Activated CD4-positive, alpha-beta T cell treated with anti-CD3 and anti-CD28 coated beads, Interleukin-2, Interleukin-4, amounts not matched to agents 100 ng/mL and 50 ng/mL, durations not matched to agents 16 hours and 8 hours (primary cell): ENCODE measurements at places on chromosomes 5 and 9.

GRCh38 chr9:137233143-137233980 is 2.7 kb downstream of the SLC34A3 start:
- no peak for DNase-seq

DNA sequence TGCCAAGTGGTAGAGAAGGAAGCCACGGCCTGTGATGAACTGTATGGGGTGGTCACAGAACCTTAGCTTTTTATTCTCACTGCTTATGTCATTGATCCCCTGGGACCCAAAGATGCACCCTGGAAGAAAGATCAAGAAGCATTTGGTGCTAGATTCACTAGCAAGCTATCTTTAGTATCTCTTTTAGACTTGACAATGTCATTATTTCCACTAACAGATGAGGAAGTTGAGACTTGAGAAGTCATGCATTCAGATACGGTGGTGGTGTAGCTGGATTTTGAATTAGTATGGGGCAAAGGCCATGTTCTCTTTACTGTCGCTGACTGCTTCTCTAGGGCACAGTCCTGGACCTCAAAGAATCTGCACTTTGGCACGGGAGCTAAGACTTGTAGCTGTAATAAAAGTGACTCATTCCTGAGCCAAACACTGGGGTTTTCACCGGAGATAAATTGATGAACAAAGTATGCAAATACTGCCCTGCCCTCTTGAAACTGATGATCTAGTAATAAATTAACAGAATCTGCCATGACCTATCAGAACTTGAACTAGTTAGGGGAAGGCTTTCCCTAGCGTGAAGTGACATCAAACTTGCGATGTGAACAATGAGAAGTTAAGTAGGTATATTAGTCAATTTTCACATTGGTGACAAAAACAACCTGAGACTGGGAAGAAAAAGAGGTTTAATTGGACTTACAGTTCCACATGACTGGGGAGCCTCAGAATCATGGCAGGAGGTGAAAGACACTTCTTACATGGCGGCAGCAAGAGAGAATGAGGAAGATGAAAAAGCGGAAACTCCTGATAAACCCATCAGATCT is 5.4 kb downstream of the GDA start:
- no peak for DNase-seq

DNA sequence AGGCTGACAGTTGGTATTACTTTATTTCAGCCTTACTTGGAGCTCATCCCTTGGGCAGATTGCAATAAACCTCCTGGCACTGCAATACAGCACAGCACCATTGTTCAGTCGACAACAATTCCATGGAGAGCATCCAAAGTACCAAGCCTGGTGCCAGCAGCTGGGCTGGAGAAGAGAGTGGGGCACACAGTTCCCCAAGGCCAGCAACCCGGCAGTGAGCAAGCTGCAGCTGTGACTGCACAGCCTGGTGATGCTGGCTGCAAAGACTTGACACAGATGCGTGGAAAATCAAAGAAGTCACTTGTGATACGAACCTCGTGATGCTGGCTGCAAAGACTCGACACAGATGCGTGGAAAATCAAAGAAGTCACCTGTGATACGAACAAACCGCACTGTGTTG is 125.4 kb downstream of the ATPSCKMT start:
- no peak for DNase-seq

DNA sequence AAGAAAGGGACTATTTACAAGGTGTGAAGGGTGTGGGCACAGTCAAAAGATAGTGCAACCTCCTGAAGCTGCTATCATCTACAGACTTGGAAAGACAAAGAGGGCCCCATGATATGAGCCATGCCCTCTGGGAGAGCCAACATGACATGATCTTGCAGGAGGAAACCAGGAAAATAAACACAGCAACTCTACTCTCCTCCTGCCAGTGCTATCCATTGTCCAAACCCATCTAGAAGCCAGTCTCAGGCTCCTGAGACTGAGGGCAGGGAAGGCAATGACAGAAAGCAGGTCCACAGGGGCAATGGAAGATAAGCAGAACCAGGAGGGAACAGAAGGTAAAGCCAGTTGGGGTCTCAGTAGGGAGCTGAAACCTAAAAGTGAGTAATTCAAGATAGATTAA is 37.1 kb downstream of the PLPP1 start:
- no peak for DNase-seq

DNA sequence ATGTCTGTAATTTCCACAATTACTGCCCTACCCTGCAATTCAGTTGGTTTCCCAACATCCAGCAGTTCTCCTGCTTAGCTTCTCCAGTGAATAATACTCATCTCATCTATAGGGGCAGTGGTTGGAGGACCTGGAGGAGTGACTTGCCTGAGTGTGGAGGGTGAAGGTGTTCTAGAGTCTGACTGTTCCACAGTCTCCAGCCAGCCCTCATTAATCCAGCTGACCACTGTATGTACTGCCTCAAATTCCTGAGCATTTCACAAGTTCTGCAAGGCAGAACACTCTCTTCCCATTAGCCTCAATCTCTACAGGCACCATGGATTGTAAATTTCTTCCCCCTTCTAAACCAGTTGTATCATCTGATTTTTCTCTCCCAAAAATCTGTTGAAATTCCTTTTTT is 147.4 kb upstream of the NFIL3 start:
- DNase-seq: no peak
